ENCODE measurements at places on chromosomes 16 and 17.

DNA sequence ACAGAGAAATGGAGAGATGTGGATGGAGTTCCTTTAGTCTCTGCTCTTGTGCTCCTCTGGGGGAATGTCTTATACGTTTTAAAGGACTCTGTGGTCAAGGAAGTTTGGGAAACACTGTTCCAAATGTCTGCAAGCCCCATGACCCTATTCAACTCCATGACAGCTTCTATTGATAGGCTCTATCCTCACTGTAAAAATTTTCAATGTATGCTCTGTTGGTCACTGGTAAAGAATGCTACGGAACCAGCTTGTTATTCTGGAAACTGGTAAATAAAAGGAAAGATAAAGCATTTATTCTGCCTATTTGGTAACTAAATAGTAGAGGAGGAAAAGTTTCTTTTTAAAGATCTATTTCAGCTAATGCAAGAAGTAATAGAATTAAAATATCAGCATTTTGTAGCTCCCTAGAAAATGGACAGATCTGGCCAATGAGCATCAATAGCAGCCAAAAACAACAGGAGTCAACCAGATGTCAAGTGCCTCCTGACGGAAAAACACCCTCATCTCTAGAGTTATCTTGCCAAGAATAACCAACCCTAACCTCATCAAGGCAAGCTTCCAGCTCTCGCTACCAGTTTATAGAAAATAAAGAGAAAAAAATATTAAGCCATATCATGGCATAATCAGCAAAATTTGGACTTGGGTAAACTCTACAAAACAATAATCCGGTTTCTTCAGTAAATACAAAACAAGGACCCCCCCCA lies 16.1 kb downstream of the GDE1 start:
- peak; percentile 92 for DNase-seq

DNA sequence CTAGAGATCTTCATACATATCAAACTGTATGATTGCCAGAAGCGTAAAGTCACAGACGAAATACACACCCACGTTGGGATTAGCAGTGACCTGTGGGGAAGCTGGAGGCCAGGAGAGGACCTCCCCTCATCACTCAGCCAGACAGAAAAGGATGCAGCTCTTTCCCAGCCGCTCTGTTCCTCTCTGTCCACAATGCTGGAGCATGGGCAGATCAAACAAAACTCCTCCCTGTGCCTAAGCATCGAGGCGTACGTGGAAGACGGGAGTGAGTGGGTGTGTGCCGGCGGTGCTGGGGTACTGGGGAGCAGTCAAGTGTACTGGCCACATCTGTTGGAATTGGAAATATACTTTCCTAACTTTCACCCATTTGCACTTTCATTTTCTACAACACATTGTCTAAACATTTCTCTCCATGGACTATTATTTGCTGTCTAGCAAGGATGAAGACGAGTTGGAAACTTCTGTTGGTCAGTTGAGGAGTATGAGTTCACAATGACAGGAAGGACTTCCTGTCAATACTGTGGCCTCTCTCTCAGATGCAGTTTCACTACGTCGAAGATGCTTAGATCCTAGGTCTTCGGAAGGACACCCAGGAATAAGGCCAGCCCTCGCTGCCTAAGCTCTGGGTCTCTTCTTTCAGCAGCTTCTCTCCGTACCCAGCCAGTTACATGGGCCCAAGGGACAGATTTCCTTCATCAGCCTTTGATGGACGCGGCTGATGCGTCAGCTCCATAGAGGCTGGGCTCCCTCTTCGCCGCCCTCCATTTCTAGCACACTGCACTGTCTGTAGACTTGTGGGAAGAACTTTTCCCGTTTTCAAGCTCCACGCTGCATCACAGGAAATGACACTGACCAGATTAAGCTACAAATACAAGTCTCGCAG lies 30.6 kb upstream of the ENDOV start:
- no peak for DNase-seq

DNA sequence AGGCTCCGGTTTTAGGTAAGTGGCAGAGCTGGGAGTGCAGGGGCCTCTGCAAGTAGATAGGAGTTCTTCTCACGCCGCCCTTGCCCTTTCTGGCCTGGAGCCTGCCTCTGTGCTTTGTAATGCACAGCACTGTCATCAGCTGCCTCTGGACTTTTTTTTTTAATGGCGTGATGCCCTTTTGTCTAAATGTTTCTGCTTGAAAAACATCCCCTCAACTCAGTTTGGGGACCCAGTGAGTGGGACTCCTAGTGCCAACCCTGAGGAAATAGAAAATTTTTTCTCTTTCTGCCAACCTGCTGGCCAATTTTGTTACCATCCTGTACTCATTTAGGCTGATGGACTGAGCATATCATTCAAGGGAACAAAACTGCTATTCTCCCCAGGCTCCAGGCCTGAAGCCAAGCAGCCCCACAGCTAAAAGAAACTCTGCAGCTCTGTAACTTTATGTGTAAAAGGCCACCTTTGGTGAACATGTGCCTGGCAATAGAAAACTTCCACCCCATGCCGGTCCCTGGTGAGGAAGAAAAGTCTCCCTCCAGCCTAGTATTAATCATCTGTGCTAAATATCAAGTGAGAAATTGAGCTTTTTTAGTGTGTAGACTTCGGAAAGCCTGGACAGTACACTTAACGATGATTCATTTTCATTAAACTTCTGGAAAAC lies 22.5 kb downstream of the SLC6A2 start:
- no peak for DNase-seq

GRCh38 chr17:41507315-41507880 lies 2.0 kb upstream of the KRT13 start:
- DNase-seq, result no peak

- DNase-seq, result no peak
Measured at GRCh38 chr17:28935744-28936460, 15.4 kb downstream of the PHF12 start.

- DNase-seq, result no peak
Measured at GRCh38 chr16:30493941-30494488, 21.5 kb downstream of the ITGAL start.

DNA sequence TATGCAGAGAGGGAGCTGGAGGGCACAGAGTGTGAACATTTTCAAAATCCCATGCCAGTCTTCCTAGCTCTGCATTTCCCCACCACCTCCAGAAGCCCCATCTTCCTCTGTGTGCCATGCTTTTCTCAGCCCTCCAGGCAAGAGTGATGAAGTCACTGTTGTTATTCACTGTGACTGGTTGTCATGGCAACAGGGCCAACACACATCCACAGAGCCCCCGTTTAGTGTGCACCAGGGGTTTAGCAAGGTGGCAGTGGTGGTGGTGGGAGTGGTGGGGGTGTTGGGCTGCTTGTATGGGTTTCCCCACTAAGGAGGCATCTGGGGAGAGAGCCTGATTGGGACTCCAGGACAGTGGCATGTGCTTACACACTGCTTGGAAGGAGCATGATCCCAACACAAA lies 309.9 kb upstream of the ASIC2 start:
- DNase-seq, result no peak

DNA sequence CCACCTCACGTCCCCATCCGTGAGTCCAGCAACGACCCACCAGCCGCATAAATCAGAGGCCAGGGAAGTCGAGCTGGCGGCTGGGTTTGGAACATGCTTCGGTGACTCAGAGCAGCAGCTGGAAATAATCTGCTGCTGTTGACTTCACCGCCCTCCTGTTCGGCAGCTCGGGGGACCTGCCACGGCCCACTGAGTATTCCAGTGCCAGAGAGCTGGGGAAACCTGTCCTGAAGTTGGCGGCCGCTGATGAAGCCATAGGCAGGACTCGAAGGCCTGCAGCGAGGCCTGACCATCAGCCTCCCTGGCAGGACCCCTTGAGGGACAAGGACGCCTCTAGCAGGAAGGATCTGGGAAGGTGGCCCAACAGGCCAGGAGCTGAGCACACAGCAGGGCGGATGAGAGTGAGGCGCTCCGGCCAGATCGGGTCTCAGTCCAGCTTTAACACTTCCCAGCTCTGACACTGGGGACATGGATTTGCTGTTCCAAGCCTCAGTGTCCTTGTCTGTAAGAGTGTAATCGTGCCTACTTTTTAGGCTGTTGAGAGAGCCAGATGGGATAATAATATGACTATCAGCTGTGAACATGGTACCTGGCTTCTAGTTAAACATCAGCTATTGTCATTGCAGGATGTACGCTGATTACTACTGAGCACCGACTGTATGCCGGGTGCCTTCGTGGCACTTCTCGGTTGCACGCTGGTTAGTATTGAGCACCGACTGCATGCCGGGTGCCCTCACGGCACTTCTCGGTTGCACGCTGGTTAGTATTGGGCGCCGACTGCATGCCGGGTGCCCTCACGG lies 50.4 kb upstream of the CIBAR2 start:
- peak; percentile 77 for DNase-seq

GRCh38 chr17:28942925-28943324 lies 8.4 kb downstream of the PHF12 start:
- no peak for DNase-seq

DNA sequence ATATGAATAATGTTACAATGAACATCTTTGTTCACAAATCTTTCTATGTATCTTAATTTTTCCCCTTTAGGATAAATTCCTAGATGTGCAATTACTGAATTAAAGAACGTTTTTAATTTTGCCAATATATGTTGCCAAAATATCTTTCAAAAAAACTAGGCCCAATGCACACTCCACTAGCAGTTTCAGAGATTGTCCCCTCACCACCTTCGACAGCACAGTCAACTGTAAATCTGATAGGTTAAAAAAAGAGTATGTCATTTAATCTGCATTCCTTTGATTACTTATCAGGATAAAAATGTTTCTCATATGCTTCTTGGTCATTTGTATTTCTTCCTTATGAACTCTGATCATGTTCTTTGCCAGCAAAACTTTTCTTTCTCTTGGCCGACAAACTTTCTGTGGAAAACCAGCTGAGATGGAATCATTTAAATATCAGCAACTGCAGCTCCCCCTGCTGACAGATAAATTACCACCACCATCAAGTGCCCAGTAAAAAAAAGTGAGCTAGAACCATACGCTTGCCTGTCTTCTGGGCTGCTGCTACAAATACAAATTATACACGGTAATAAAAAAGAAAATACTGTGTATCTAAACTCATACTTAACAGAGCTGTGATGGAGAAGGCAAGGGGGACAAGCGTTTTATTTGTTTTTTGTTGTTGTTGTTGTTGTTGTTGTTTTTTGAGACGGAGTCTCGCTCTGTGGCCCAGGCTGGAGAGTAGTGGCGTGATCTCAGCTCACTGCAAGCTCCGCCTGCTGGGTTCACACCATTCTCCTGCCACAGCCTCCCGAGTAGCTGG lies 19.6 kb upstream of the KANSL1 start:
- peak; percentile 91 for DNase-seq

DNA sequence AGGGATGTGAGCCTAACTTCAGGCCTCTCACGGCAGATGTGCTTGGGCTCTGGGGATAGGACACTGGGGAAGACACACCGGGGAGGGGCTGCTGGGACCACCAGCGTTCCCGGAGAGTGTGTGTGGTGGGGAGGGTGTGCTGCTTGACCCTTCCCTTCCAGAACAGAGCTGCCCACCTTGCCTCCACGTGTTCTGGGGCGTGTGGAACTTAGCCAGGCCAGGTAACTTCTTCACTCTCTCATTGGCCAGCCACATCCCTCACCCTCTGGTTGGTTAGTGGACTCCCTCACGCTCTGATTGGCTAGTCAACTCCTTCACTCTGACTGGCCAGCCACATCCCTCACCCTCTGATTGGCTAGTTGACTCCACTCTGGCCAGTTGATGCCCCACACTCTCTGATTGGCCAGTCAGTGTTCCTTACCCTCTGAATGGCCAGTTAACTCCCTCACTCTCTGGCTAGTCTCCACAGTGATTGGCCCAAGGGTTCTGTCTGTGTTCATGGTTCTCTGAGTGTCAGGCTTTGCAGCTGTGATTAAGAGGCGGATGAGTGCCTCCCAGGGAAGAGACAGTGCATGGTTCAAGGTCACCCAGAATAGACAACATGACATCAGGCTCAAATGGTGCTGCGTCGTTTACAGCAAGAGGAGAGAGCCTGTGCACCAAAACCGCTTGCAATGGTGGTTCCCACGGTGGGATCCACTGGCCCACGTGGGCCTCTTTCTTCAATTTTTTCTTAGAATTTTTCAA lies 10.0 kb downstream of the TMEM235 start:
- peak; percentile 67 for DNase-seq

DNA sequence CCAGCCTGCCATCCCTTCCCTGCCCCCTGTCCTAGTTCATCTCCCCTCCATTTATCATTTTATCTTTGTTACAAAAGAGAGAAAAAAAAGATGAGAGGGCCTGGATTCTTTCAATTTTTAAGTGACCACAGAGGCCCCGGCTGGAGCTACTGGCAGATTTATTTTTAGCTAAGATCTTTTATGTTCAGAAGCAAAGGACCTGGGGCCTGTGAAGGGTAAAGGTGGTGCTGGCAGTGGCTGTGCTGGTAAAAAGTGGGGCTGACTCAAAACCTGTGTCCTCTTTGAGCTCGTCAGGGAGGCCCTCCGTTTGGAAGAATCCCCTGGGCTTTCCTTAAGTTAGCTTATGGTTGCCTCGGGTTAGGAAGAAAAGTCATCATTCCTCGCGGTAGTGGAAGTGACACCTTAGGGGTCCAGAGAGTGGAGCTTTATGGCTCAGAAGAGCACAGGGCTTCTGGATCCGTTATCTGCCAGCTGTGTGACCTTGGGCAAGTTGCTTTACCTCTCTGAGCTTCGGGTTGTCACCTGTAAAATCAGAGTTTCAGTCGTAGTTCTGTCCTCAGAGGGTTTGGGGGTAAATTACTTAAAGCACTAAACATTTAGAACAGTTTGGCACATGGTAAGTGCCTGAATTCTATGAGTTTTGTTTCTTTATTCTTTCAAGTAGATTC lies 923.8 kb upstream of the EEF2KMT start:
- no peak for DNase-seq

GRCh38 chr17:64070213-64070612 lies 49.8 kb upstream of the ICAM2 start:
- DNase-seq, result no peak

DNA sequence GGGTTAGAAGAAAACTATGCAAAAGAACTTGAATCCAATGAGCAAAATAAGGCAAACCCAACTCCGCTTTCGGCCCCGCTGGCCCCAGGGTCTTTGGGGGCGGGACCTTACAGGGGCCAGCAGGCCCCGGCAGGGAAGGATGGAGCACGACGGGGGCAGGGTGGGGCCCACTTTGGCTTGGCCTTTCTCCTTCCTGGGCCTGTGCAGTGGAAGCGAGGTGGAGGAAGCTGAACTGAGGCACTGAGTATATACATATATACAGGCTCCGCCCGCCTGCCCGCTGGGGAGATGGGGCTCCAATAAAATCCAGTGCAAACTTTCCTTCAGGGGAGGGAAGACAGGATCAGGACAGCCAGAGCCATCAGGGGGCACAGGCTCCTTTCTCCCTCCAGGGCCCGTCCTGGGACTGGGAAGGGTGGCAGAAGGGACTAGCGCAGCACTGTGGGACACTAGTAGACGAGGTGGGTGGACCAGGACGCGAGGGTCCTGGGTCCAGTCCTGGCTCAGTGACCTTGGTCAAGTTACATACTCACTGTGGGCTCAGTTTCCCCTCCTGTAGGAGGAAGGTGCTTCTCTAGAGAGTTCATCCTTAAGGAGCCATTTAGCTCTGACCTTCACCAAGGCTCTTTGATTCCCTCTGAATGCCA lies 20.9 kb upstream of the MPO start:
- no peak for DNase-seq

DNA sequence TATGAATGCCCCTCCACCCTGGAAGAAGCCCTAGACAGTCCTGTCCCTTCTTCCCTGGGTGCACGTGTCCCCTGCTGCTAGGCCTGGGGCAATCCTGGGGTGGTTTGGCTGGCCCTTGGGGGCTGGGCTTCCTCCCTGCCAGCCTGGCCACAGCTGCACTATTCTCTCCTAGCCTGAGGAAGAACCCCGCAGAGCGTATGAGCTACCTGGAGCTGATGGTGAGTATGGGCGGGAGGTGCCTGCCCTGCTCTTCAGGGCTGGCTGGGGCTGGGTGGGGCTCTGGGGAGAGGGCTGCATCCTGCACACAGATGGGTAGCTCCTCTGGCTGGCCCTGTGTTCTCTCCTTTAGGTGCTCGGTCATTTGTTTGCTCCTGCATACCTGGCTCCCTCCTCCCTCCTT lies 28.8 kb downstream of the MAP2K3 start:
- DNase-seq, result no peak
